Dorsolateral prefrontal cortex (tissue), 122 donors: ENCODE measurements at places on chromosomes 1 and 21. TPM values are rescaled to one million over a fixed set of nuclear protein-coding genes. Genes with fewer than 3 reads are reported as not detected.

Gene LDLRAD1
- not detected for total RNA-seq

Gene IKBKE
- 3.2 TPM for total RNA-seq

Gene LCE3E
- total RNA-seq, result not detected

Gene CPLANE2
- 25.1 TPM for total RNA-seq

Gene NBPF11
- total RNA-seq, result 13.1 TPM

Gene PHF13
- 17.8 TPM for total RNA-seq

Gene GNG4
- 18.5 TPM for total RNA-seq

Gene TMEM54
- 29.3 TPM for total RNA-seq

Gene RPTN
- not detected for total RNA-seq

Gene CFHR3
- total RNA-seq, result not detected

Gene PMVK
- 54.3 TPM for total RNA-seq

Gene TMPRSS15
- not detected for total RNA-seq

Gene CCDC27
- total RNA-seq, result not detected

Gene GSTM1
- total RNA-seq, result not detected

Gene SLC1A7
- total RNA-seq, result 1.9 TPM

Gene ITLN1
- total RNA-seq, result not detected

Gene CLIC6
- not detected for total RNA-seq
